Osteocyte (in vitro differentiated cells): ENCODE measurements at places on chromosomes 6 and 20. TPM values are rescaled to one million over a fixed set of nuclear protein-coding genes. Genes with fewer than 3 reads are reported as not detected.

DNA sequence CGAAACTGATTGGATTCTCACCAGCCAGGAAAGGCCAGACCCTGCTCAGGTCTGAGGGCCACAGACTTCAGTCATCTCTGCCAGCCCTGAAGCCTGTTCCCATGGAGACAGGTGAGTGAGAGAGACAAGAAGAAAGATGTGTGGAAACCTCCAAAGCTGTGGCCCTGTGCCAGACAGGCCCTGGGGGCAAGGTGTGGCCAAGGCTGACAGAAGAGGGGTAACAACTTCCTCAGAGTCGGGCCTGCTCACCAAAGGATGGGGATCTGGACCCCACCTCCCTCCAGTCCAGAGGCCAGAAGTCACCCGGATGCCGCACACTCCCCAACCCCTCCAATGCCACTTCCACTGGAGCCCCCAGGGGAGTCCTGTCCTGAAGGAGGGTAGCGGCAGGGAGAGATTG is 73.6 kb downstream of the MDGA1 start:
- DNase-seq: no peak
- H3K4me3 ChIP-seq: no peak overlapping the region
- H3K27me3 ChIP-seq: no peaks in the 10 kb centered on the region
- no peak overlapping the region for H3K27ac ChIP-seq
- H3K4me1 ChIP-seq: peaks cover 12% of the 10 kb centered on the region

DNA sequence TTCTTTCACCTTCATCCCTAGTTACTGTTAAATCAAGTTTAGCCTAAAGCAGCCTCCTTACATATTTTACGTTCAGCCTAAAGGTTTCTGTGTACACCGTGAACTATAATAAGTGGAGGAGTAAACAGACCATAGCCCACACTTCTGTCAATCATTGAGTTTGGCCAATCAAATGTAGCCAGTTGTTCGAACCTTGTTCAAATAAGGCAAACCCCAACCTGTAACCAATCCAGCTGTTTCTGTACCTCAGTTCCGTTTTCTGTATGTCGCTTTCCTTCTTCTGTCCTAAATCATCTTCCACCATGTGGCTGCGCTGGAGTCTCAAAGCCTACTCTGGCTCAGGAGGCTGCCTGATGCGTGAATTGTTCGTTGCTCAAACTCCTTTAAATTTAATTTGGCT is 1.8 kb upstream of the FBXO30 start:
- peaks cover 25% of the 10 kb centered on the region for H3K4me1 ChIP-seq
- H3K4me3 ChIP-seq: peak overlapping the region; percentile 91
- DNase-seq: no peak
- H3K27me3 ChIP-seq: no peaks in the 10 kb centered on the region
- H3K36me3 ChIP-seq: no peaks in the 10 kb centered on the region
- peak overlapping the region; percentile 99 for H3K27ac ChIP-seq

Gene HLA-G
- total RNA-seq: 0.32 and 0.68 TPM in 2 replicates

GRCh38 chr6:4568138-4568537 is 208.1 kb upstream of the CDYL start:
- H3K4me3 ChIP-seq: no peak overlapping the region
- no peak overlapping the region for H3K27ac ChIP-seq
- H3K27me3 ChIP-seq: no peaks in the 10 kb centered on the region

Gene SCRT2
- not detected in 2 replicates for total RNA-seq

DNA sequence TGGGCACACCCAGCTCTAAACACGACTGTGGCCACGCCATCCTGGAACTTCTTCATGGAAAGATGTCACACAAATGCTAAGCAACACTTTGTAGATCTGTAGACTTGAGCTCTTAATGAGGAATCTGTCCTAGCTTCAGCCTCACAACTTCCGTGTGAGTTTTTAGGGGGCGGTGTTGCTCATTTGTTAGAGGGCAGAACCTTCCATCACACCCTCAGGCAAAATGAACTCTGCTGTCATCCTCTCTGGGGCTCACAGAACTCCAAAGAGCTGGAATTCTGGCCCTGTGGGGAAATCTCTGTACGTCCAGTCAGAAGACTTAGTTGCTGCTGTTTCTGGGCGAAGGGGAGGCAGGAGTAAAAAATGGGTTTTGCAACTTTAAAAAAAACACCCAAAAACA is 49.8 kb downstream of the NRN1 start:
- no peak overlapping the region for H3K27ac ChIP-seq
- H3K27me3 ChIP-seq: peaks cover 18% of the 10 kb centered on the region
- no peaks in the 10 kb centered on the region for H3K36me3 ChIP-seq
- H3K4me3 ChIP-seq: no peak overlapping the region
- no peaks in the 10 kb centered on the region for H3K4me1 ChIP-seq

Gene RGS17
- 2.9 and 3.1 TPM in 2 replicates for total RNA-seq

GRCh38 chr20:17875981-17876385 is 92.6 kb downstream of the SNX5 start:
- DNase-seq: no peak
- H3K4me3 ChIP-seq: no peak overlapping the region
- H3K27ac ChIP-seq: peak overlapping the region; percentile 5

DNA sequence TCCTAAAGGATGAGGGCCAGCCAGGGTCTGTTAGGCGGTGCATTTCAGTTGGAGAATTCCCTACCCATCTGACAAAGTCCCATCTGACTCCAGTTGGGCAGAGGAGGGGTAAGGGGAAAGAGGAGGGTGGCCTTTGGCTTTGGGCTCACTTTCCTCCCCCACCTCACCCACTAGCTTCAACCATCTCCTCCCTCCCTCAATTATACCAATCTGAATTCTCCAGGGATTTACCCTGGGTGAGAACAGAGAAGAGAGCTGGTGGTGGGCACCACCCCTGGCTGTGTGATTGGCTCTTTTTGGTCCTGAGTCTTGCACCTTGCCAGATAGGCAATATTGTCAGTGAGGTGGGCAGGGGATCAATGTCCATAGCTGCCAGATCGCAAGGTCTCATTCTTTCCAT is 3.2 kb downstream of the HMGA1 start:
- no peak overlapping the region for H3K27ac ChIP-seq
- H3K4me3 ChIP-seq: no peak overlapping the region
- H3K4me1 ChIP-seq: peaks cover 40% of the 10 kb centered on the region
